ENCODE measurements at places on chromosomes 1 and 21.

GRCh38 chr1:108057541-108057940 lies 92.6 kb upstream of the VAV3 start:
- DNase-seq = no peak

- DNase-seq = no peak
Observed at GRCh38 chr1:186513526-186513925, 52.6 kb upstream of the PDC start.

DNA sequence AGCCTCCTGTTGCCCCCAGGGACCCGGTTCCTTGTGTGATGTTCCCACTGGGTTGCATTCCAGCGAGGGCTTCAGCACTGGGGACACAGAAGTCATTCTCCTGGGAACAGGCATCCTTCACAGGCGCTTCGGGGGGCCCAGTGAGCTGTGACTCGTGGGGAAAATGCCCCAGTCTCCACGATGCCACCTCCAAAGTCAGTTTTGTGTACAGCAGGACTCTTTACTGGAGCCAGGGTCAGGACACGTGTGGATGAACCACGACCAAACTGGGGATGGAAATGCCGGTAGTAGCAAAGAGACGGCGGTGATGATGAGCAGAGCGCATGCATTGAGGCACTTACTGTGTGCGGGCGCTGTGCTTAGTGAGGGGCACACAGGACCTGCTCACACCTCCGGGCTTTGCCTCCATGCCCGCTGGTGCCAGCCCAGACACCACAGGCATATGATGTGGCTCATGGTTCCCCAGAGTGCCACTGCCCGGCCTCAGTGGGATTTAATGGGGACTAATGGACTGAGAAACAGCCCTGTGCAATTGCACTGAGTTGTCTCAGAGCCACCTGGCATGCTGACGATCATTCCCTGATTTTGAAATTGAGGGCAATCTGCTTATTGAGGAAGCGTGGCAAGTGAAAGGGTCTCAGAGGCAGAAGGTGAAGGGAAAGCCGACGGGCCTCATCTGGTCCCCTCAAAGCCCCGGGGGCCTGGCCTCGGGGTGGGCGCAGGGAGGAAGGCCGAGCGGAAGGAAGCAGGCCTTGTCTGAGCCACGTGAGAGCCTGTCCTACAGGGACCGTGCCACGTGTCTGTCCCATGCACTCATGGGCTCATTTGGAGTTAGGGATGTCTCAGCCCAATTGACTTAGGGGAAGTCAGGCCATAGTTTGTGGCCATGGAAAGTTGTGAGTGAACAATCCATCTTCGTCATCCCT lies 91.4 kb downstream of the PDE9A start:
- no peak for DNase-seq

- DNase-seq = no peak
Observed at GRCh38 chr21:45990049-45990711, 8.6 kb downstream of the COL6A1 start.

DNA sequence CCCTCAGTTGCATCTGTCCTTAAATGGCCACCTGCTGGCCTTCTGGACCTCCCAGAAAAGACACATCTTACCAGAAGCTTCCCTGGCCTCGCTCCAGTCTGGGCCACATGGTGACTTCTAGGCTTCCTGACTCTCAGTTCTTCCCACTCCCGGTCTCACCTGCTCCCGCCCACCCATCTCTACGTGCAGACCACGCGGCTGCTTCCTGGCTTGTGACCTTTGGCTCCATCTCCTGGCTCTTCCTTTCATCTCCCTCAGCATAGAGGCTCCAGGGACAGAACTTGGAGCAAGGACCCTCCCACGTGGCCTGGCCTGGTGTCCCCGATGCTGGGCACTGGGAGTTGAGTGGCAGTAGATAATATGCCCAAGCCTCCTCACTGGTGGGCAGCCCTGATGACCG lies 124.9 kb upstream of the IRF2BP2 start:
- no peak for DNase-seq

- DNase-seq = no peak
Observed at GRCh38 chr21:29168891-29169315, 38.5 kb downstream of the MAP3K7CL start.

- DNase-seq = no peak
Observed at GRCh38 chr1:221149111-221149510, 269.9 kb downstream of the HLX start.

DNA sequence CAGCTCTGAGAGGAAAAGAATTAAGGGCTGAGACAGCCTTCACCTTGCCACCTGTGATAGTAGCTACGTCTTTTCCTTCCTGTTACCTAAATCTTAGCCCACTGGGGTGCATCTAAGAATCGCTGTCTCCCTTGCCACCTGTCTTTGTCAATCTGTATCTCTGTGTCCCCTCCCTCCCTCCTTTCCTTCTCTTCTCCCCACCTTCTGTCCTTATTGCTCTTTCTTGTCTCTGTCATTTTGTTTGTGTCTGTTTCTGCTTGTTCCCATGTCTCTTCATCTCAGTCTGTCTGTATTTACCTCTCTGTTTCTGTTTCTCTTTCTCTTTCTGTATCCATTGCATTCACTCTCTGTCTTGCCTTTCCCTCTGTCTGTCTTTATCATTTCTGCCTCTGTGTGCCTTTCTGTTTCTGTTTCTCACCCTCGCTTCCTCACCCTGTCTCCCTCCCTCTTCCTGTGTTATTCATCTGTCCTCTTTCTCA lies 30.2 kb downstream of the SLC22A15 start:
- DNase-seq = no peak

DNA sequence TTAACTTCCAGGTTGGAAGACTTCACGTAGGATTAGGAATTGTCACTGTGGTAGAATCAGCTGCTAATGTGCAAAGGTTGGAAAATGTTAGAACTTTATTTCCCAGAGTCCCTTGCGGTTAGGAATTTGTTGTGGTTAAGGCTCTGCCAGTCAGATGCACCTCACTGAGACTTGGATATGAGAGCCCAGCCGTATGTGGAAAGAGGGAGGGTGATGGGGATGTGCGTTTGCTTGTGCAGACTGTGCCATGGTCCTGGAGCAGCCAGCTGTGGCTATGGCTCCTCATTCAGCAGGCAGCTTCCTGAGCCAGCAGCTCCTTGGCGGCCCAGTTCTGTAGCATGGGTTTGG lies 12.5 kb downstream of the S100A10 start:
- no peak for DNase-seq

DNA sequence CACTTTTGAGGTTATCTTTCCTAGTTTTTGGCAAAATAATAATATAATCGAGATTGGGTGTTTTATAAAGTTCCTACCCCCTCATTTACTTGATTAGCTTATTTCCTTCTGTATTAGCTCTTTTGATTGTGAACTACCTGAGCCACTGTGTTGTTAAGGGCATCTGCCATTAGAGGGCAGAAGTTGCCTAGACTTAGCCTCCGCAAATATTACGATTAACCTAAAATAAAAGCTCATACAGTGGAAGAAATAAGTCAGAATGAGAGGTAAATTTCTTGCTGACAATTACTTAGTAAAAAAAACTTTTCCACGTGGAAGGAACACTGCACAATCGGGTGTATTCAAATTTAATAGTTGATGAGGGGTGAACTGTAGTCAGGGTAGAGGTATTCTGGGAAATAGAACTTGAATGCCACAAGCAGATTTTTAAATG lies 2.3 kb downstream of the H3-3A start:
- peak; percentile 28 for DNase-seq

- no peak for DNase-seq
Observed at GRCh38 chr1:7475691-7476090, 295.4 kb upstream of the VAMP3 start.

DNA sequence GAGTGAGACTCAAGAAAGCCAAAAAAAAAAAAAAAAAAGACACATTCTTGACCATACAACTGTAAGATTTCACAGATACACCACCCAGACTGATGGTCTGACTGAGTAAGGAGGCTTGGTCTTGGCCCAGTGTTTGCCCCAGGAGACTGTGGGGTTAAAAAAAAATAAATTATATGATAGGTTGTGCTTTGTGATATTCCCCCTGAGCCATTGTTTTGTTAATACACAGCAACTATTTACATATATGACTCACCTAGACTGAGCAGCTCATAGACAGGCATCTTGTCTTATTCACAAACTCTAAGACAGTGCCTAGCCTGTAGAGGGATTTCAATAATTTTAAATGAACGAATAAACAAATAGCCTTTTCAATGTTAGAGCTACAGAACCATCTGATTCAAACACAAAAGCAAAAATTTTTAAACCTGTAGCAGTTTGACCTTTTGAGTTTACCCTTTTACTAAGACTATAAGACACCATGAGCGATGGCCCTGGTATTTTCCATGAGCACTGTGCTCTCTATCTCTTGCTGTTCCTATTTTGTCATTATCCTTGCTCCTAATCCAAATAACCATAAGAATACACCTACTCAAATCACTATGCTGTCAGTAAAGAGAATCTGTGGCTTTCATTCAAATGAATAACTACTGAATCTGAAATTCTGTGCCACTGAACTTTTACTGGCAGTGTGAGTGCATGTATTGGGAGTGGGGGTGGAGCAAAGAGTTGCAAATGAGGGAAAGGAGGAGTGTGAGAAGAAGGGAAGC lies 199.4 kb upstream of the PTBP2 start:
- DNase-seq = no peak

GRCh38 chr1:12208764-12209494 lies 20.9 kb upstream of the VPS13D start:
- DNase-seq = no peak

GRCh38 chr21:15023776-15024175 lies 41.0 kb downstream of the NRIP1 start:
- DNase-seq = no peak

DNA sequence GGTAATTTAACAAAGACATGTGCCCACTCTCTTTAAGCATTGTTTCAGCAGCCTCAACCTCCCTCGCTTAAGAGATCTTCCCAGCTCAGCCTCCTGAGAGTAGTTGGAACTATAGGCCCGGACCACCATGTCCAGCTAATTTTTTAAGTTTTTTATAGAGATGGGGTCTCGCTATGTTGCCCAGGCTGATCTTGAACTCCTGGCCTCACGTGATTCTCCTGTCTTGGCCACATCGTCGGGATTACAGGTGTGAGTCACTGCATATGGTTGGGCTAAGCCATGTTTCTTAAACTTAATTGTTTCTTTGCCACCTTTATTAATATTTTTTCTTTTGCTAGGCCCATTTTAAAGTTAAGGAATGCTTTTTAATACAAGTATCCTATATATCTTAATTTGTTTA lies 18.6 kb upstream of the AGPAT3 start:
- no peak for DNase-seq

GRCh38 chr21:14569868-14570267 lies 23.8 kb upstream of the SAMSN1 start:
- DNase-seq = no peak

DNA sequence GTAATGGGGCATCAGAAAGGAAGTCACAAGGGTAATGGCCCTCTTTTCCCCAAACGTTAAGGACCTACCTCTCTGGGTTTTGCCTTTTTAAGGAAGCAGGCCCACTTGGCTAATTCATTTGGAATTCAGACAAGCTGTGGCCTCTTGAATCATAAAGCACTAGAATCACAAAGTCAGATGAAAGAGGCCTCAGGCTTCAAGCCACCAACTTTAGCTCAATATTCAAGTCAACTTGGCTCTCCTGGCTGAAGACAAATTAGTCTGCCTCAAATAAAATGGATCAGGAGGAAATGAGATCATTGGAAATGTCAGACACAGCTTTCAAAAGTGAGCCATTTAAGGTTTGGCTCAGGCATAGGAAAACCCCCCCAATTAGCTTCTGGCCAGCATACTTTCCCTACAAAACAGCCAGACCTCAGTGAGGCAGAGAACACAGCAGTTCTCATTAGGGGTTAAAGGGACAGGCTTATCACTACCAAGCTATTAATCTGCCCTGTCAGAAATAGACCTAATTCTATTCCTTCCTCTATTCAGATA lies 34.3 kb downstream of the SLC35D1 start:
- no peak for DNase-seq

DNA sequence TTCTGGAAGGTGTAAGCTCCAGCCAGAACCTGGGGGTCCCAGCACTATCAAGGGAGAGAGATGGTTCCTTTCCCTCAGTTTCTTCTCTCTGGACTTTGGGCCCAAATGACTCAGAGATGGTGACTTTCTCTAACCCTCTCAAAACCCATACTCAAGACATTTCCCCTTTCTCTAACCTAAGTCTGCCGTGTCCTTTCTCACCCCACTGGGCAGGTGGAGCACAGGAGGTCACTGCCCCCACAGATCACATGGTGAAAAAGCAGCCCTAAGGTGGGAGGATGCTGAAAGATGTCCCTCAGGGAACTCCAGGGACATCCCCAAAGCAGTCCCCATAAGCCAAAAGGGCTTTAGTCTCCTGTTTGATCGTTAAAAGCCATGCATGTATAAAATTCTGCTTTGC lies 173.7 kb downstream of the HIVEP3 start:
- DNase-seq = no peak

DNA sequence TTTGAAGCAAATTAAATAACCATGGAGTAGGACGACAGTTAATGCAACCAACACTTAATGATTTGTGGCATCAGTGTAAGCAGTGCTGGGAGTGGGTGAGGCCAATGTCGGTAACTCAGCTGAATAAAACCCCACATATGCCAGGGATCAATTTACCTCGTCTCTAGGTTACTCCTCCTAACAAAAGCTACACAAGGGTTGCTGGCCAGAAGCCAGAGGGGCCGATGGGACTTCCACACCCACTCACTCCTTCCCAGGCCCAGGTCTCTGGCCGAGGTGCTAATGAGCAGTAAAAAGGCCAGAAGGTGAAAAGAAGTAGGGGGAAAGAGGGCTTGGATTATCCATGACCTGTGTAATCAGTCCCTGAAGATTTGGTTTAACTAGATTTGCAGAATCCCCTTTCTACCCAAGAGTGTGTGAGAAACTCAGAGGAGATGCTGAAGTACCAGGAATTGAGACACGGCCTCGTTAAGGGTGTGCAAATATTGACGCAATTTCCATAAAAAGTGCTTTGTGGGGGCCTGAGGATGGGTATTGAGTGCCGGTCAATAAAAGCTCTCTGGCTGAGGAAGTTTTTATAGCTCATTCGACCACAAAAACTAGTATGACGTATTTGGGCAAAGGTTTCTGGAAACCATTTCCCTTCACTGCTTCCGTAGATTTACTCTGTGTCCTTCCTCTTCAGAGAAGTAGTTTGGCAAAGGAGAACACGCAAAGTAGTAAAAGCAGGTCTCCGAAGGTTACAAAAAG lies 145.5 kb downstream of the TBX15 start:
- peak; percentile 10 for DNase-seq

- no peak for DNase-seq
Observed at GRCh38 chr21:33125680-33126375, 55.9 kb downstream of the OLIG1 start.

- no peak for DNase-seq
Observed at GRCh38 chr1:98368995-98369394, 292.5 kb upstream of the SNX7 start.

- no peak for DNase-seq
Observed at GRCh38 chr1:212271823-212272485, 13.3 kb upstream of the PPP2R5A start.

GRCh38 chr21:41615613-41616012 lies 107.7 kb upstream of the TMPRSS2 start:
- DNase-seq = no peak
